Activated naive CD4-positive, alpha-beta T cell treated with Interleukin-2 at 50 U/mL for 16 hours (primary cell): ENCODE measurements at places on chromosomes 16 and 17.

- DNase-seq = no peak
Measured at GRCh38 chr16:88338111-88338510, 44.6 kb upstream of the ZNF469 start.

DNA sequence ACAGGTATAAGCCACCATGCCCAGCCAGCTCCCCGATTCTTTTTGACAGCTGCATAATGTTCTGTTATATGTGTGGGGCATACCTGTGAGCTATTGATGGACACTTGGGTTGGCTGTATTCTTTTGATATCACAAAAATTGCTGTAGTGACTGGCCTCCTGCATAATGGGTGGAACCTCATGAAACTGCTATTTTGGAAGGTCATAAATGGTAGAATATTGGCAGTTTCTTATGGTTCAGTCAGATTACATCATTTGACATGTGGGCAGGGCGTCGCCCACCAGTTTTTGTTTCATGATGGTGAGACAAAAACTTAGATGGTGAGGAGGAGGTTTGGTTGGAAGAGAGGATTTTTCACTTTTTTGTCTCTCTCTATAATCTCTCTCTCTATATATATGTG is 26.7 kb upstream of the POLR3E start:
- DNase-seq = peak; percentile 14

- no peak for DNase-seq
Measured at GRCh38 chr17:52024300-52024870, 134.1 kb downstream of the CA10 start.

- peak; percentile 78 for DNase-seq
Measured at GRCh38 chr16:67013823-67014633, 14.9 kb upstream of the CBFB start.

- no peak for DNase-seq
Measured at GRCh38 chr17:29524692-29525091, 42.1 kb downstream of the ABHD15 start.

- DNase-seq = peak; percentile 74
Measured at GRCh38 chr16:71882505-71883167, 1.3 kb downstream of the ZNF821 start.

GRCh38 chr17:40075201-40075941 is 12.6 kb downstream of the THRA start:
- DNase-seq = peak; percentile 69

GRCh38 chr17:75864448-75864871 is 9.3 kb upstream of the WBP2 start:
- DNase-seq = peak; percentile 38

DNA sequence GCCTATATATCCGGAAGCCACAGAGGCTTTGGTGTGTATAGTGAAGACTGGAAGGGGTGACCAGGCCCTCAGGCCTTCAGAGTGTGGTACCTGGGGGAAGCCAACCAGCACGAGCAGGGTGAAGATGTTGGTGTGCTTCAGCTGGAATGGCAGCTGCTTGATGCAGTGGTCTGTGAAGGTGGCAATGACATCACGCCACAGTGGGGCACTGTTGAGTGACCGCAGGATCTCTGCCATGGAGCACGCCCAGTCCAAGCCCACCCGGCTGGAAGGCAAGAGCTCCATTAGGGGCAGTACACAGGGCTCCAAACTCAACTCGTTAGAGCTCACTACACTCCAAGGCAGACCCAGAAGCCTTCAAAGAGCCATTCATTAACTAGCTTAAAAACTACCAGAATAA is 68.5 kb upstream of the ATP2A3 start:
- DNase-seq = no peak

- peak; percentile 73 for DNase-seq
Measured at GRCh38 chr17:17313350-17313991, 10.3 kb downstream of the NT5M start.

- no peak for DNase-seq
Measured at GRCh38 chr17:68480885-68481284, 23.6 kb upstream of the WIPI1 start.

DNA sequence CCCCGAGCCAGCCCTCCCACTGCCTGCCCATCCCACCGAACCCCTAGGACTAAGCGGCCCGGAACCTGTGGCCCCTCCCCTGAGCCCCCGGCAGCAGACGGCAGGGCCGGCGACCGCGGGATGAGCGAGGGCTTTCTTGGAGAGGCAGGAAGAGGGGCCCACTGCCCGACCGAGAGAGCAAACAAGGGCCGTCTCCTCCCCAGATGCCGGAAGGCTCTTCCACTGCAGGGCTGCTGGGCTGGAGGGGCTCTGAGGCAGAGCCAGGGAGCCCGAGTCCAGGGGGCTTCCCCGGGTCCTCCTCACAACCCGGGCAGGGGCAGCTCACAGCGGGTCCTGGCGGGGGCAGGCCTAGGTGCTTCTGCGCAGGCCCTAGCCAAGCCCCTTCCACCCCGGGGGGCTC is 2.9 kb downstream of the PERCC1 start:
- no peak for DNase-seq

GRCh38 chr17:44219616-44220212 is at the start of gene UBTF:
Gene UBTF (minus strand): TSS chr17:44219675. CDS start chr17:44218229, 1,446 bp downstream.
- peak; percentile 72 for DNase-seq

DNA sequence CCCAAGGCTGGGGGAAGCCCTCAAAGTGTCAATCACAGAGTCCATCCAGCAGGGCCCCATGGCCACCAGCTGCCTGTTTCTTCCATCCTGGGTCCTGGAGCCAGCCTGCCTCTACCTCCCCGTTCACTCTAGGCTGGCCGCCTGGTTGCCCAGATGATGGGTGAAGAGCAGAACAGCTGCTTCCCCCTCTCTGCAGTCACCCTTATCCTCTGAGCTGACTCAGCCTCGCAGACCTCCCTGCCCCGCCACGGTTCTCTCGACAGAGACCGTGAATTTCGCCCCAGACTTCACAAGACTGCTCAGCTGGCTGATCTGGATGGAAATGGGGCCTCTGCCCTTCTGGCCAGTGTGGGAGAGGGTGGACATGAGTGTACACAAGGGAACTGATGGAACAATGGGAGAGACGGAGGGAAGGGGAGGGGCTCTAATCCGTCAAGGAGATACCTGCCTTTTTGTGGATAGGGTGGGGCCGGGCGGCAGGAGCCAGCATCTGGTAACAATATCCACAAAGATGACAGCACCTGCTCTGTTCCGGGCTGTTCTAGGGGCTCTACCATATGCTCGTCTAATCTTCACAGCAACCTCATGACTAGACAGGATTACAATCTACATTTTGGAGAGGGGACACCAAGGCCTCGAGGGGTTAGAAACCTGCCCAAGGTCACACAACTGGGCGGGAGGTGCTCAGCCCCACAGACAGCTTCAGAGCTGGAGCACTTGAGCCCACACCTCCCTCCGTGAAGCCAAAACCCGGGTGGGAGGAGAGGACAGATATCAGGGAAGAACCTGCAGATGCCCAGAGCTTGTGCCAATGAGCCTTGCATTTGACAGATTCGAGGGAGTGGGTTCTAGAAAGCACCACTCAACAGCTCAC is 136.0 kb downstream of the SDK2 start:
- DNase-seq = no peak

- DNase-seq = peak; percentile 36
Measured at GRCh38 chr16:49857423-49858181, 1.7 kb upstream of the ZNF423 start.

- no peak for DNase-seq
Measured at GRCh38 chr16:9192746-9193145, 101.3 kb downstream of the HAPSTR1 start.

DNA sequence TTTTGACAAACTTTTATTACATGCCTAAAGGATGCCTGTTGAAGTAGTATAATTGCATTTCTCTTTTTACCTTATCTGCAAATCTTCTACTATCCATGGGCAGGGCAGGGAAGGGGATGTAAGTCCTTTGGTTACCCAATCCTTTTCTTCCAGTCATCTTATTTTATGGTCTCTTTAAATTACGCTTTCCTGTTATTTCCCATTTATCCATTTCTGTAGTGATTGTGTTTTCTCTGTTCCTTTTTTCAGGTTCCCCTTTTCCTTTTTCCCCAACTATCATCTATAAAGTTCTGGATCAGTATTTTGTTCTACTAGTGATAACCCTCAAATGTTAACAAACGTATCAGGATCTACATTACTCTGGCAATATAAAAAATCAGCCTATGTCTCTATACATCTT is 3.3 kb upstream of the ABCA9 start:
- DNase-seq = no peak

DNA sequence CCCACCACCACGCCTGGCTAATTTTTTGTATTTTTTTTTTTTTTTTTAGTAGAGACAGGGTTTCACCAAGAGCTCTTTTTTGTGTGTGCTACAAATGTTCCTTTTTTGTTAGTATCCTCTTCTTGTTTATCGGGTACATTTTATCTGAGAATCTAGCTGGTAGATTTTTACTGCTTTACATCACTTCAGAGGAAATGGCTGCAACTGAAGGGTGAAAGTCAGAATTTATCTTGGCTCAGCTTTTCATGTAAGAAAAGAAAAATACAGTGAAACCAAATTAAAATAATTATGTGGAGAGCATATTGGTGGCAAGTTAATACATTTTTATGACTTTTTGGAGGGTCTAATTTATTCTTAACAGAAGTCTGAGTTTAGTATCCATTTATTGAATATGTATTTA is 26.0 kb downstream of the CBFB start:
- DNase-seq = no peak

DNA sequence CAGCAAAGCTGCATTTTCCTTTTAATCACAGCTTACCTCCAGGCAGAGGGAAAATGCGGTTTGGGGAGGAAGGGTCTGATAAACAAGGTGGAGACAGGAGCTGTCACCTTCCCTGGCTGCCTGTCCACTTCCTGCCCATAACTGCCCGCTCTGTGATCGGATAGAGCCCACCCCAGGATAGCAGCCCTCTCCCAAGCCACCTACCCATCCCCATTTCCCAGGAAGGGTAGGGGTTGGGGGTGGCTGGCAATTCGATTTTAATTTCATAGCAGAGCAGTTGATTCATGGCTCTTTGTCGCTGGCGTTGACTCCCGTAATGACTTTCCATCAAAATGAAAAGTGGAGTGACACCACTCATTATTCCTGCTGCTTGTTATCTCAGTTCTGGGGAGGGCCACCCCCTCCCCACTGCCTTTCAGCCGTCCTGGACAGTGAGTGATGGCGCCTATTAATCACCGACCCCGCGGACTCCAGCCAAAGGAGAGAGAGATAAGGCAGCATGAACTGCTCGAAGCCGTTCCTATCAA is 11.2 kb downstream of the CDK5RAP3 start:
- DNase-seq = no peak

DNA sequence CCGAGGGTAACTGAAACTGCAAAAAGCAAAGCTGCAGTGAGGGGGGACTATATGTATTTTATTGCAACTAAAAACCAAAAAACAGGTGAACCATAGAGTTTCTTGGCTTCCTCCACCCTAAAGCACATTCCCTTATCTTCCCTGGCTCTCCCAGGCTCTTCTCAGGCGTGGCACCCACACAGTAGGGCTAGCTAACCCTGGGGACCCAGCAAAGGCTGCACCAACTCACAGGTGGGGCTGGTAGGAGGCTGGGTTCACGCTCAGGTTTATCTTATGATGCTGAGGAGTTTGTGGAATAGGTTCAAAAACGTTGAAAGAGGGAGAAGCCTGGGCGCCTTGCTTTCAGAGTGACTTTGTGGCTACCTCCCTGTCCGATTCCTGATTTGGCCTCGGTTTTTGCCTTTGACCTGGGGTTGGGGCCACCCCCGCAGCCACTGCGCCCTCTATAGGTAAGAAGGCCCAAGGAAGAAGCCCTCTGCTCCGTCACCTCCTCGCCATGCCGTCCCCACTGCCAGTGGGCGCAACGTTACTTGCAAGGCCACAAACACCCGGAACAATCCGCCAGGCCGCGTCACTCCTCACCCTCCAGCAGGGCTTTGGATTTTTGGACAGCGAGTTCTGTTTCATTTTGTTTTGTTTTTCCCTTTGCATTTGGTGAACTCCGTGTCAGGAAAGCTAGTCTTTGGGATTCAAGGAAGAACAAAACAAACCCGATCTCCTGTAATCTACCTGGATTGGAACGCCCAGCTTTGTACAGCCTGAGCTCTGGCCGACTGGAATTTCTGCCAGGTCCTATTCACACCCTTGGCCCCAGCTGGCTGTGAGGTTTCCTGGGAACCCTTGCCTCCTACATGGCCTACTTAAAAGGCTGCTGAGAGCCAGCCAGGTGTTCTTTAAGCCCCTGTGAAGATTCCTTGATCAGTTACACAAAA is 60.8 kb downstream of the TBC1D16 start:
- DNase-seq = no peak

GRCh38 chr17:67245694-67246402 is 852 bp upstream of the HELZ start:
- peak; percentile 65 for DNase-seq

- no peak for DNase-seq
Measured at GRCh38 chr17:56623383-56623782, 29.9 kb downstream of the NOG start.
